Stimulated activated CD4-positive, alpha-beta T cell treated with anti-CD3 and anti-CD28 coated beads, Interleukin-4, amount 100 ng/mL, for 1 hour (primary cell): ENCODE measurements at places on chromosomes 12 and 14.
A peak's percentile ranks its signal among the peaks of the same experiment; 100 is the strongest.

GRCh38 chr14:64880221-64881121, 764 bp upstream of the SPTB start:
- DNase-seq: peak; percentile 68

DNA sequence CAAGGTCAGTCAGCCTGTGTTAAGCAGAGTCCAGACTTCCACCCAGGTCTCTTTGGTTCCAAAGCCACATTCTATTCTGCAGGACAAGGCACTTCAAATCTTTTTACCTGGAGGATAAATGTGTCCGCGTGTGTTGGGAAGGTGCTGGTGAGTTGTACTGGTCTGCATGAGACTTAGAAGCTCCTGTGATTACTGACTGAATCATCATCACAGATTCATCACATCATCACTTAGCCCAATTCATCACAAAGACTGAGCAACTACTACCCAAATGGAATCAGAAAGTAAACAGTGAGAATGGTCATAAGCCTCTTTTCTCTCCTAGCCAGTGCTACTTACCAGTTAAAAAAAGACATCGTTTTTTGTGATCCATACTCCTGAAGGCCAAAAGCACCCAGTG, 5.3 kb downstream of the SLC15A5 start:
- no peak for DNase-seq

DNA sequence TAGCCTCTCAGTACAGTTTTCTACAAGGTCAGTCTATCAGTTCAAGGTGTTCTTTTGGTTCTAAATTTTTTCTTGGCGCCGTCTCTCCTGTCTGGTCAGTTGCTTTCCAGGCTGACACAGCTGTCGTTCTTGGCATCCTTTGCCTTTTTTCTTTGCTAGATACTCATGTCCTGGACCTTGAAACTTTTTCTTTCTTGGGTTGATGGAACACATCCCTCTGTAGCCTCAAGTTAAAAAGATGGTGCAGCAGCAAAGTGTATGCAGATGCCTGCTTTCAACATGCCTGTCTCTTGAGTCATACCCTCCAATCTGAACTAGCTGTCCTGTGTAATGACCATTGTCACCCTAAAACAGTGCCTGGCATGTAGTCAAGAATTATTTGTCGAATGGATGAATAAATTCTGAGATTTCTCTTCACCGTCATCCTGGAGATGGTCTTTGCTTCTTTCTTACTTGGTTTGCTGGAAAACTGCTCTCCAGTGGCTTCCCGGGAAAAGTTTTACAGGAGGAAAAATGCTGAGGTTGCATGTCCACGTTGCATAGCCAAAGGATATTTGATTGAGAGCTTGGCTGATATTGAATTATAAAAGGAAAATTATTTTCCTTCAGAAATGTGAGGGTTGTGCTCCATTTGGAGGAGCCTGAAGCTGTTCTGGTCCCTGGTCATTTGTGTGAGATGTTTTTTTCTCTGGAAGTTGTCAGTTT, 4.6 kb downstream of the NYNRIN start:
- no peak for DNase-seq

GRCh38 chr12:105018776-105019175, 32.7 kb downstream of the NOPCHAP1 start:
- DNase-seq: no peak

GRCh38 chr12:29990971-29991370, 207.2 kb upstream of the TMTC1 start:
- DNase-seq: no peak

DNA sequence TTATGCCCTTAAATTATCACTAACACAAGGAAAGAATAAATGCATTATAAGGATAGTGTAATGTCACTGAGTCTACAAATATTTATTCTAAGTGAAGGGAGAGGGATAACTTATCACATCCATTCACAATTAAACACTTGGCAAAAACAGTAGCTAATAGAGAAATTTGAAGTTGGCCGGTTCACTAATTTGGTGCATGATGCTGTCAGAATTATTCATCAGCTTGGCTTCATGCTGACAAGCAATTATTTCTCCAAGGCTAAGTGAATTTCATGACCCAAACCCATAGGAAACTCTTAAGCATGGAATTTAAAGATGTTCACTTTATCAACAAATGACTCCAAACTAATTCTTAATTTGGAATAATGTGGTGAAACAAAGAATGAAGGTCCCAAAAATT, 25.0 kb upstream of the NR1H4 start:
- DNase-seq: no peak

DNA sequence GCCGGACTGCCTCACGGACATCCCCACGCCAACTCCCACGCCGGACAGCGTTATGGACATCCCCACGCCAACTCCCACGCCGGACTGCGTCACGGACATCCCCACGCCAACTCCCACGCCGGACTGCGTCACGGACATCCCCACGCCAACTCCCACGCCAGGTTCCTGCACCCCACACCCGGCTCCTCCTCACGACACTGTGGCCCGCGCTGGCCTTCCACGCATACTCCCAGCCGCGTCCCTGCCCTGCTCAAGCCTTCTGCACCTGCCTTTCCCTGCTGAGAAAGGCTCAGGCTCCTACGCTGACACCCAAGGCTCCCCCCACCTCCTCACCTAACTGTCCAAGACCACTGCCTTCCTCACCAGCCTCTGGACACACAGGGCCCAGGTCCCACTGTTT, 9.7 kb downstream of the CACNA2D4 start:
- no peak for DNase-seq

GRCh38 chr14:34981743-34982420, 910 bp upstream of the SRP54 start:
- DNase-seq: peak; percentile 40

DNA sequence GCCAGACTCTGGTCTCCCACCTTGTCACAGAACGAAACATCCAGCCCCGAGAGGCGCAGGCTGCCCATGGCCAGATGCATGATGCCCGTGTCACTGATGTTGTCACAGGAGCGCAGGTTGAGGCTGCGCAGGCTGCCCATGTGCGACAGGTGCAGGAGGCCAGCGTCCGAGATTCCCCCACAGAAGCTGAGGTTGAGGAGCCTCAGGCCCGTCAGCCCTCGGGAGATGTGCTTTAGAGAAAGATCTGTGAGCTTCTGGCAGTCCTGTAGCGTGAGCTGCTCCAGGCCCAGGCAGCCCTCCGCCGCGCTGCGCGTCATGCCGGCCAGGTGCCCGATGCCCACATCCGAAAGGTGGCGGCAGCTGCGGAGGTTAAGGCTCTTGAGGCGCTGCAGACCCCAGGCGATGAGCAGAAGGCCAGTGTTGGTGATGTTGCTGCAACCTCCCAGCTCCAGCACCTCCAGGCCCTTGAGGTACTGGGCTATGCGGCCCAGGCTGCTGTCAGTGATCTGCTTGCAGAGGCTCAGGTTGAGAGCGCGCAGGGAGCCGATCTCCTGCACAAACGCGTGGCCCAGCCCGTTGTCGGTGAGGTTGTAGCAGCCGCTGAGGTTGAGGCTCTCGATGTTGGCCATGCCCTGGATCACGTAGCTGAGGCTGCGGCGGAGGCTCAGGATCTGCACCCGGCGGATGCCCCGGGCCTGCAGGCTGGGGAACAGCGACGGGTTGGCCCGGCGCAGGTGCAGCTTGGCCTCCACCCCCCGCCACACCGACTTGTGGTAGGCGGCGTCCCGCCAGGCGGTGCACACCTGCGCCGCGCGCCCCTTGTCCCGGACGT, 991 bp downstream of the FBXL14 start:
- peak; percentile 57 for DNase-seq

- no peak for DNase-seq
Observed at GRCh38 chr14:48401321-48401720, 725.9 kb upstream of the MDGA2 start.

GRCh38 chr12:82931349-82932116, 244.8 kb downstream of the TMTC2 start:
- no peak for DNase-seq

DNA sequence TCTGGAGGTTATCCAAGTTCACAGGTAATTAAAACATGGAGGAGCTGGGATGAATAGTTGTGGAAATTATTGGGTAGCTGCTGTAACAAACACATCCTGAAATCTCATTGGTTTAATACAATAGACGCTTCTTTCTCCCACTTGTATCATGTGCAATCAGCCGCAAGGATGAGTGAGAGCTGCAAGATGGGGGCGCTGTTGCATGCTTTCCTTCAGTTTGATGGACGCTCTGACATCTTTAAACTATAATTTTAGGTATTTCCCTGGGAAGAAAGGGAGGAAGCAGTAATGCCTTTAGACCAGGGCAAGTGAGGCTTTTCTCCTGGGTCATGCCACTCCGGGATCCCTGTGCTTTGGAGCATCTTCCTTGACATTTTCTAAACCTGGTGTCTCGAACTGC, 178.7 kb downstream of the PAWR start:
- DNase-seq: no peak

DNA sequence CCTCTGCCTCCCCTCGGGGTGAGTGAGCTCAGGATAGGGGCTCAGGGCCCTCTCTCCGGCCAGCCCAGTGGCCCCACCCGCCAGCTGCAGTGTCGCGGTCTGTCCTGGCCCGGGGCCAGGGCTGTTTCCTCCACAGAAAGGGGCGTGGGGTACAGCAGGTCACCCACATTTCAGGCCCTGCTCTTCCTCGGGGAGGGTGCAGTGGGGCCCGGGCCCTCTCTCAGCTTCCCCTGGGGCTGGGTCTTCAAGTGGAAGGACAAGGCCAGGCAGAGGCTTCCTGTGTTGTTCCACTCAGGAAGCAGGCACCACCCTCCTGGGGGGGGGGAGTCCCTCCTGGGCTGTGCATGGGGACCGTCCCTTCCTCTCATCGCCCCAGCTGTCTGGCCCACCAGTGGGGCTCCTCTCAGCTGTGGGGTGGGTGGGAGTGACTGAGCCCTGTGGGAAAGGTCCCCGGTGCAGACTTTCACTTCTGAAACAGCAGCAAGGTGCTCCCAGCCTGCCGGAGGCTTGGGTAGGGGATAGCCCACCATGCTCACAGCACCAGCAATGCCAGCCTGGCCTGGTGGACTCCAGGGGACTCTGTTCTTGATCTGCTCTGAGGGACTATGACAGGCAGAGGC, 3.7 kb downstream of the GPR132 start:
- DNase-seq: peak; percentile 75

DNA sequence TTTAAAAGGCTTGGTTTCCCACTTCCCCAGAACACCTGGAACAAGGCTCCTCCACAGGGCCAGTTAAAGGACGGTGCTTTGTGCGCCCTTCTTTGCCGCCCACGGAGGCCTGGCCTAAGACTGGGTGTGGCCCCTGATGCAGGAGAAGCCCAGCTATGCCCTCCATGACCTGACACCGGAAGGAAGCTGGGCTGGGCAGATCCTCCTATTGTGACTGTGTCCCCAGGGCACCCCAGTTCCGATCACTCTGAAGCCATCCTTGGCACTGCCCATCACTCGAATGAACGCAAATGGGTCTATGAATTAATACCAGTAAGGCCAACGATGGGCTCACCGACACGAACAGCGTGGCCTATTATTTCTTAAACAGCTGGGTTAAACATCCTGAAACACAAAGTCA, 42.6 kb downstream of the FBXO21 start:
- DNase-seq: no peak

DNA sequence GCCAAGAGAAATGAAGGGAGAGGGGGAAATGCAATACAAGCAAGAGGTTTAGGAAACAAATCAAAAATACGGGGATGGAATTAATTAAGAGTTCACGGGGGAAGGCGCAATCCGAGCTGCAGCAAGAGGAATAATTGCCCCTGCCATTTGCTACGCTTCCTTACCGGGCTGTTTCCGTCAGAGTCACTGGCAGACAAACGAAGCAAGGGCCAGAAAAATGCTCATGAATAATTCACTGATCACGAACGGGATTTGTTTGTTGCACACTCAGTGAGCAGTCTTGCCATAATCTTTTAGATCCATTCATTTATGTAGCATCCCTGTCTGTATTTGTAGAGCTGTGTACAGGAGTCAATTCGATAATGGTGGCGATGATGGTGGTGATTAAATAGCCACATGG, 39.0 kb downstream of the PLXNC1 start:
- DNase-seq: no peak

GRCh38 chr12:52352951-52353350, 14.3 kb downstream of the KRT85 start:
- no peak for DNase-seq

GRCh38 chr14:33357225-33358010, 418.7 kb downstream of the NPAS3 start:
- DNase-seq: no peak

DNA sequence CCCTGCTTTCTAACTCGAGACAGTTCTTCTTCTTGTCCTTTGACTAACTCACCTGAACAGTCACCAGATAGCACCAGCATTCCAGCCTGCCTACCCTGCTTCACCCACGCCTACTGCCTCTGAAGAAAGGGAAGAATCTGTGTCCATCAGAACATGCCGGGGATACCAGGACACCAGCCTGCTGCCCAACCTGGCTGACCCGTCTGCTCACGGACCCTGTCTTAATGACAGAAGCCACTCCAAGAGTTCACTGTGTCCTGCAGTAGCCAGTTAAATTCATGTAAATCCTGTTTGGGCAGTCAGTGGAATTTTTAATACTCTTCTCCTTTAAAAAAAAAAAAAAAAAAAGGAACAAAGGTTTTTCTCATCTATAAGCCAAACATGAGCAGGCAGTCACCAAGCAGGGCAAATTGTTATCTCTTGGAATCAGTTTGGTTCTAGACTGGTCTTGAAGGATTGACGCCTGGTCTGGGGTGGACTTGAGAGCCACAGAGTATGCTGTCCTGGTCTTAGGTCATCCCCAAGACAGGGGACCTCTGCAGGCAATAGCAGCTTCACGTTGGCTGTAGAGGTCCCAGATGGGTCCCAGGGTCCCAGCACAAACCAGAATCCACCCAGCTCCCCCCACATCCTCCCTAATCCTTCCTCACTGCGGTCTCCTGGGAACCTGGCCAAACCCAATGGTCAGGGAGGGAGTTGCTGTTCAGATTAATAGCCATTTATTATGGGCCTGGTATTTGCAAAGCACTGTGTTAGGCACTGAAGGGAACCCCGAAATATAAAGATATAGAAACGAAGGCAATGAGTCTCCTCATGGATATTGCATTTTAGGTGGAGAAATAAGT, 181.1 kb upstream of the HIF1A start:
- DNase-seq: no peak

DNA sequence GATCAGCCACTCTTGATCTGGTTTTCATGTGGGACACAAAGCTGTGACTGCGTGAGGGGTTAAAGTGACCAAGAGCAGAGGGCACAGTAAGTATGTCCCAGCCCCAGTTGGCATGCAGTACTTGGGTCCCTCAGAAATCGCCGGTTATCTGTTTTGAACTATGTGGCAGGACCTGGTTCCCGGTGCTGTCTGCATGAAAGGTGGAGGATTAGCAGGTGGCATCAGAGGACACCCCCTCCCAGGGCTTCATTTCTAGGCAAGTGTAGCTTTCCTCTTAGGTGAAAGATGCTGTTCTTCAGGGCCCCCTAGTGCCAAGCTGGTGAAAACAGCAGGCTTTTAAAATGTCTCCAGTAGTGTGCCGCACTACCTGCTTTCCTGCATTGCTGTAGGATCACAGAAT, 57.1 kb downstream of the ATG14 start:
- peak; percentile 52 for DNase-seq

DNA sequence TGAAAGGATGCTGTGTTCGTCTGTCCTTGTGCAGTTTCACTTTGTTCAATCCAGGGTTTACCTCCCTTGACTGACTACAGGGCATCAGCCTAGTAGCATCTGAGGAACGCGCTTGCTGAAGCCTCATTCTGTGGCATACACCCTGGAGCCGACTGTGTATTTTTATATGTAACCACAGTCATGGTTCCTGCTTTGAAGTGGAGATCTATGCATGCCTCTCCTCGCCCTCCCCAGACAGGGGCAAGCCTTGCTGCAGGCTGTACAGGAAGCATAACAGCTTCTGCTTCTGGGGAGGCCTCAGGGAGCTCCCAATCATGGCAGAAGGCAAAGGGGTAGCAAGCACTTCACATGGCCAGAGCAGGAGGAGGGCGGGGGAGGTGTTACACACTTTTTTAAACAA, 262.1 kb downstream of the BCL11B start:
- no peak for DNase-seq
